ENCODE measurements at places on chromosomes 2 and 18. TPM values are rescaled to one million over a fixed set of nuclear protein-coding genes. Genes with fewer than 3 reads are reported as not detected.

Gene ST8SIA5
- not detected for total RNA-seq

Gene HOXD3
- 0.14 TPM for total RNA-seq

Gene SERPINB5
- total RNA-seq, result 0.07 TPM

Gene SRD5A2
- not detected for total RNA-seq

Gene AQP12A
- total RNA-seq, result not detected

Gene SIX3
- 0.32 TPM for total RNA-seq

Gene ERCC3
- total RNA-seq, result 48.7 TPM

Gene SANBR
- 13.9 TPM for total RNA-seq

Gene AGXT
- not detected for total RNA-seq

Gene SS18
- total RNA-seq, result 52.8 TPM

Gene TYW5
- total RNA-seq, result 6.9 TPM

Gene FAM228A
- total RNA-seq, result not detected

Gene HOXD11
- 7.8 TPM for total RNA-seq

Gene STARD6
- not detected for total RNA-seq

Gene UPP2
- total RNA-seq, result not detected

Gene MAL
- not detected for total RNA-seq

Gene PRKAG3
- not detected for total RNA-seq

Gene BUB1
- 32.4 TPM for total RNA-seq

Gene GPR17
- not detected for total RNA-seq

Gene CYP26B1
- total RNA-seq, result 14.5 TPM

Gene UGT1A4
- total RNA-seq, result 0.05 TPM

Gene NPPC
- total RNA-seq, result 0.40 TPM

Gene KRTCAP3
- 1.1 TPM for total RNA-seq

Gene LYG1
- total RNA-seq, result 1.3 TPM

Gene HOXD4
- total RNA-seq, result 0.66 TPM

Gene CCDC150
- 2.8 TPM for total RNA-seq

Gene CMPK2
- 1.3 TPM for total RNA-seq

Gene DSC2
- 1.3 TPM for total RNA-seq

Gene SLC5A7
- total RNA-seq, result not detected

Gene CRIM1
- total RNA-seq, result 104 TPM

Gene CD207
- not detected for total RNA-seq

Gene BMP10
- total RNA-seq, result not detected

Gene IL1RL2
- not detected for total RNA-seq

Gene RAB6C
- total RNA-seq, result not detected

Gene CLEC4F
- total RNA-seq, result not detected

Gene DNAJC5G
- not detected for total RNA-seq

Gene INO80D
- total RNA-seq, result 0.88 TPM

Gene AKAIN1
- not detected for total RNA-seq

Gene NTSR2
- not detected for total RNA-seq

Gene CELF4
- total RNA-seq, result not detected

Gene MTLN
- 133 TPM for total RNA-seq
